ENCODE measurements at places on chromosomes 12 and 14. TPM values are rescaled to one million over a fixed set of nuclear protein-coding genes. Genes with fewer than 3 reads are reported as not detected.

The FLVCR2 gene
- 15.4 TPM for total RNA-seq

- no peak overlapping the region for H3K4me3 ChIP-seq
- H3K36me3 ChIP-seq, result no peaks in the 10 kb centered on the region
- no peak overlapping the region for H3K27ac ChIP-seq
- no peak for DNase-seq
- H3K27me3 ChIP-seq, result peaks cover 3% of the 10 kb centered on the region
Measured at GRCh38 chr12:115811045-115811444, 466.4 kb downstream of the MED13L start.

- no peaks in the 10 kb centered on the region for H3K27me3 ChIP-seq
- no peak overlapping the region for H3K4me3 ChIP-seq
- DNase-seq, result no peak
- H3K27ac ChIP-seq, result no peak overlapping the region
- H3K4me1 ChIP-seq, result no peaks in the 10 kb centered on the region
Measured at GRCh38 chr14:53807542-53807941, 149.1 kb downstream of the BMP4 start.

The SPTB gene
- 7.9 TPM for total RNA-seq

GRCh38 chr12:24560192-24560775, 388.6 kb downstream of the BCAT1 start:
- peak overlapping the region; percentile 93 for H3K4me3 ChIP-seq
- H3K27me3 ChIP-seq, result no peaks in the 10 kb centered on the region
- peaks cover 2% of the 10 kb centered on the region for H3K4me1 ChIP-seq
- no peak for DNase-seq

DNA sequence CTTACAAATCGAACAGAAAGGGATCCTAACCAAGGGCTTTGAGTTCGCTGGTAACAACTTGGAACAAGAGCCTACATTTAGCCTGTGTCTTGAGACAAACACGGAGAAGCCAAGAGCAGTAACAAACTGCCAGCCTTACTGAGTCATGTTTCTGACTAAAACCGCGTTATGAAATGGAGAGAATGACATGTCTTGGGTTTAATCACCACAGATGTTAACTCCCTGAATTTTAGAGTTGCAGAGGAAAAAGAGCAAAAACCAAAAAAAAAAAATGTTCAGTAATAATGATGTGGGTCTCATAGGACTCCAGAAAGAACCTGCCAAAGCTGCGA, 1.0 kb downstream of the BLTP3B start:
- H3K36me3 ChIP-seq, result no peaks in the 10 kb centered on the region
- peak overlapping the region; percentile 92 for H3K4me3 ChIP-seq
- peak overlapping the region; percentile 91 for H3K27ac ChIP-seq
- H3K4me1 ChIP-seq, result peaks cover 12% of the 10 kb centered on the region
- no peaks in the 10 kb centered on the region for H3K27me3 ChIP-seq
- DNase-seq, result no peak

- peak; percentile 70 for DNase-seq
- peaks cover 9% of the 10 kb centered on the region for H3K4me1 ChIP-seq
- no peaks in the 10 kb centered on the region for H3K36me3 ChIP-seq
- no peak overlapping the region for H3K4me3 ChIP-seq
- H3K27ac ChIP-seq, result no peak overlapping the region
Measured at GRCh38 chr12:1473418-1473817, 121.0 kb downstream of the FBXL14 start.

The CFAP54 gene
- total RNA-seq, result 0.91 TPM

The STAB2 gene
- 0.21 TPM for total RNA-seq

- no peak for DNase-seq
- H3K36me3 ChIP-seq, result no peaks in the 10 kb centered on the region
- H3K27ac ChIP-seq, result no peak overlapping the region
- no peak overlapping the region for H3K4me3 ChIP-seq
Measured at GRCh38 chr12:54154681-54155186, 34.1 kb downstream of the SMUG1 start.

All from aorta (tissue), 5 donors.